Effector memory CD4-positive, alpha-beta T cell (primary cell): ENCODE measurements at places on chromosomes 3 and 15.

DNA sequence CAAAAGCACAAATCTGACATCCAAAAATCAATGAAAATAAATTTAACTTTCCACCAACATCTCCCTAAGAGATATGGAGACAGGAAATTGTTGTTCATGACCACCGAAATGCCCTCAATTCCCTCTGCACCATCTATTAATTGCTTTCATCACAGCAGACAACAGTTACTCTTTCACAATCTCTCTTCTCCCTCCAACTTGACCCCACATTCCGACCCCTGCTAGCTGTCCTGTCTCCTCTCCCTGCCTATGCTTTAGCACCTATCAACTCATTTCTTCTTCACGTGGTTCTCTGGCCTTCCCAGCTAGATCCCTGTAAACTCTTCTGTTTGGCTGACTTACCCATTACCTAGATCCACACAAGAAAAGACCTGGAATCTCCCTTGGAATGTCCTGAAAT, 173.9 kb upstream of the ADAMTS9 start:
- DNase-seq, result no peak
- H3K27ac ChIP-seq, result no peak overlapping the region
- H3K27me3 ChIP-seq, result no peaks in the 10 kb centered on the region
- H3K36me3 ChIP-seq, result no peaks in the 10 kb centered on the region
- no peak overlapping the region for H3K4me3 ChIP-seq

GRCh38 chr3:124352149-124352539, 360.2 kb upstream of the ROPN1 start:
- no peaks in the 10 kb centered on the region for H3K36me3 ChIP-seq
- H3K27ac ChIP-seq, result no peak overlapping the region
- no peak overlapping the region for H3K4me3 ChIP-seq
- H3K4me1 ChIP-seq, result no peaks in the 10 kb centered on the region

DNA sequence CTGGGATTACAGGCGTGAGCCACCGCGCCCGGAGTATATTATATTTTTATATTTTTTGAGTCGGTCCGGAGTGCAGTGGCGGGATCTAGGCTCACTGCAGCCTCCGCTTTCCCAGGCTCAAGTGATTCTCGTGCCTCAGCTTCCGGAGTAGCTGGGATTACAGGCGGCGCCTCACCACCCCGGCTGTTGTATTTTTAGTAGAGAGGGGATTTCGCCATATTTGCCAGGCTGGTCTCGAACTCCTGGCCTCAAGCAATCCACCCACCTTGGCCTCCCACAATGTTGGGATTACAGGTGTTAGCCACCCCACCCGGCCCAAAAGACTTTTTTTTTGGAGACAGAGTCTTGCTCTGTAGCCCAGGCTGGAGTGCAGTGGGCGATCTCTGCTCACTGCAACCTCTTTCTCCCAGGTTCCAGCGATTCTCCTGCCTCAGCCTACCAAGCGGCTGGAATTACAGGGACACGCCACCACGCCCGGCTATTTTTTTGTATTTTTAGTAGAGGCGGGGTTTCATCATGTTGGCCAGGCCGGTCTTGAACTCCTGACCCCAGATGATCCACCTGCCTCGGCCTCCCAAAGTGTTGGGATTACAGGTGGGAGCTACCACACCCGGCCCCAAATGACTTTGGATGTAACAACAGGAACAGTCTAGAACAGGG, 1.0 kb downstream of the ZNF589 start:
- H3K36me3 ChIP-seq, result no peaks in the 10 kb centered on the region
- DNase-seq, result no peak
- peaks cover 7% of the 10 kb centered on the region for H3K4me1 ChIP-seq

DNA sequence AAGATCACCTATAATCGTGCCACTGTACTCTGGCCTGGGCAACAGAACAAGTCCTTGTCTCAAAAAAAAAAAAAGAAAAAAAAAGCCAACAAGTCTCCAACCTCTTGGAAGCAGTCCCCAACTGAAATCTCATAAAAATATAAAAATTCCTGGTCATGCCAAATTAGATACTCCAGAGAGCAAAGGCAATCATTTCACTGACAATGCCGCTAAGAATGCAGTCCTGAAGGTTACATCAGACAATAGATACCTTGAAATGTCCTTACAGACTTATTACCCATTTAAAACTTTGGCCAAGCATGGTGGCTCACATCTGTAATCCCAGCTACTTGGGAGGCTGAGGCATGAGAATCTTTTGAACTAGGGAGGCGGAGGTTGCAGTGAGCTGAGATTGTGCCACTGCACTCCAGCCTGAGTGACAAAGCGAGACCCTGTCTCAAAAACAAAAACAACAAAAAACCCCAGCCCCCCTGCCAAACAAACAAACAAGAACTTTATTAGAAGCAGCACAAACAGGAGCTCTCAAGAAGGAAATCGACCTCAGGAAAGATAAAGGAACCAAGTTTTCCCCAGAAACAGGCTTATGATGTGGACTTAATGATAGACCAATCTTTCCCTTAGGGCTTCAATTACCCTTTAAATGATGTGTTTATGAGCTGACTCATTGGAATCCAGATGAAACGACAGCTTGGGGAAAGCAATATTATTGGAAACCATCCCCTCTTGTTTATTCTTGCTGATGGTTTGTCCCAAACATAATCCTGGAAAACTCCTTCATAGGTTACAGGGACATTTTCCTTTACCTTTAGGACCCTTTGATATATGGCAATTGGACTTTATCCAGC, 53.1 kb upstream of the XCR1 start:
- H3K27me3 ChIP-seq, result no peaks in the 10 kb centered on the region
- DNase-seq, result no peak
- no peak overlapping the region for H3K27ac ChIP-seq
- H3K36me3 ChIP-seq, result no peaks in the 10 kb centered on the region
- no peak overlapping the region for H3K4me3 ChIP-seq
- no peaks in the 10 kb centered on the region for H3K4me1 ChIP-seq

DNA sequence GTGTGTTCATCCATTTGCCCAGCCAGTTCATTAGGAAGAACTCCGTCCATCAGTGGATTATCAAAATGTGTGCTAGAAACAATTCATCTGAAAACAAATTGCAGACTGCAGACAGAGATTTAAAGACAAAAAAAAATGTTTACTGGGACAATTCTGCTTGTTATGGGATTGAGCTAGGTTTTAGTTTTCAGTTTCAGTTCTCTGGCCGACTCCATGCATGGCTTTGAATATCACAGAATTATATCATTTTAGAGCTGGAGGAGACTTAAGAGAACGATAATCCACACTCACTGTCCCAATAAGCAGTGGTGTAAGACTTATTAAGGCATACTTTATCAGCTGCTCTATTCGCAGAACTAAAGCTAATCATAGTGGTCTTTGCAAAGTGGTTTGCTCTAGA, 51.1 kb downstream of the TFG start:
- no peak overlapping the region for H3K27ac ChIP-seq
- no peak overlapping the region for H3K4me3 ChIP-seq
- H3K36me3 ChIP-seq, result no peaks in the 10 kb centered on the region
- no peaks in the 10 kb centered on the region for H3K27me3 ChIP-seq

- H3K4me1 ChIP-seq, result no peaks in the 10 kb centered on the region
- no peak overlapping the region for H3K27ac ChIP-seq
- no peaks in the 10 kb centered on the region for H3K36me3 ChIP-seq
- no peak for DNase-seq
Measured at GRCh38 chr3:41652506-41652905, 309.4 kb downstream of the ULK4 start.

DNA sequence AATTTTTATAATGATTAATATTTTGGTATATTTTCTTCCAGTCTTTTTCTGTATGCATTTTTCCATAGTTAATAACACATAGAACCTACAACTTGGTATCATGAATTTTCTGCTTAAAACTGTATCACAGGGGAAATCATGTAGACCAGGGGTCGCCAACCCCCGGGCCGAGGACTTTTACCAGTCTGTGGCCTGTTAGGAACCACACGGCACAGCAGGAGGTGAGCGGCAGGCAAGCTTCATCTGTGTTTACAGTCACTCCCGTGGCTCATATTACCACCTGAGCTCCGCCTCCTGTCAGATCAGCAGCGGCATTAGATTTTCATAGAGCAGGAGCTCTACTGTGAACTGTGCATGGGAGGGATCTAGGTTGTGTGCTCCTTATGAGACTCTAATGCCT, 54.7 kb downstream of the RPL22L1 start:
- no peak overlapping the region for H3K4me3 ChIP-seq
- H3K36me3 ChIP-seq, result no peaks in the 10 kb centered on the region
- H3K4me1 ChIP-seq, result no peaks in the 10 kb centered on the region

GRCh38 chr3:23574822-23575315, 230.9 kb upstream of the UBE2E1 start:
- no peaks in the 10 kb centered on the region for H3K27me3 ChIP-seq
- H3K27ac ChIP-seq, result no peak overlapping the region
- no peak overlapping the region for H3K4me3 ChIP-seq
- DNase-seq, result no peak

- no peak overlapping the region for H3K4me3 ChIP-seq
- H3K27me3 ChIP-seq, result no peaks in the 10 kb centered on the region
- H3K4me1 ChIP-seq, result no peaks in the 10 kb centered on the region
- no peak overlapping the region for H3K27ac ChIP-seq
- no peak for DNase-seq
- H3K36me3 ChIP-seq, result no peaks in the 10 kb centered on the region
Measured at GRCh38 chr3:356952-357351, 160.4 kb downstream of the CHL1 start.

DNA sequence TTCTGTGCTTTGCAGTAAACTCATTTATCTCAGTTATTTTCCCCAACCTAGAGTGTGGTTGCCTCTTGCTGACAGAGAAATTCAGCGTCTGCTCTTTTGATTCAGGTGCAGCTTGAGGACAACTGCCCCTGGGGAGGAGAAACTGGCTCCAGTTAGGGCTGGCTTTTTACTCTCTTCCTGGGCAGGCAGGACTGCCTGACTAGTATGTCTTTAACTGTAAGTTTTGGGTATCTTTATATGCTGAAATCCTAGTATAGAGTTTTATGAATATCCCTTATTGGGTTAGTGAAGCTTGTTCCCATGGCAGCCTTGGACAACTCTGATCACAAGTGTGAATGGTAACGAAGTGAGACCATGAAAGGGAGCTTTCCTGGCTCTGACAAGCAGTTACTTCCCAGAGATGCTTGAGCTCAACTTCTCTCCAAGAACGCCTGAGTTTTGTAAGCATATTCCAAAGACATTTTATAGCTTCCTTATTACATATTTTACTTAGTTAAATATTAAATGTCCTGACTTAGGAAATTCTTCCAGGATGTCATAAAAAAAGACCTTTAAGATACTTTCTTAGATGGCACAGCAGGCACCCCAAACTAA, 27.1 kb downstream of the CCNB2 start:
- no peaks in the 10 kb centered on the region for H3K36me3 ChIP-seq
- H3K4me3 ChIP-seq, result no peak overlapping the region
- H3K27me3 ChIP-seq, result no peaks in the 10 kb centered on the region

- H3K4me3 ChIP-seq, result no peak overlapping the region
- no peak for DNase-seq
- no peak overlapping the region for H3K27ac ChIP-seq
- no peaks in the 10 kb centered on the region for H3K27me3 ChIP-seq
Measured at GRCh38 chr15:26615927-26616302, 157.0 kb downstream of the GABRB3 start.

DNA sequence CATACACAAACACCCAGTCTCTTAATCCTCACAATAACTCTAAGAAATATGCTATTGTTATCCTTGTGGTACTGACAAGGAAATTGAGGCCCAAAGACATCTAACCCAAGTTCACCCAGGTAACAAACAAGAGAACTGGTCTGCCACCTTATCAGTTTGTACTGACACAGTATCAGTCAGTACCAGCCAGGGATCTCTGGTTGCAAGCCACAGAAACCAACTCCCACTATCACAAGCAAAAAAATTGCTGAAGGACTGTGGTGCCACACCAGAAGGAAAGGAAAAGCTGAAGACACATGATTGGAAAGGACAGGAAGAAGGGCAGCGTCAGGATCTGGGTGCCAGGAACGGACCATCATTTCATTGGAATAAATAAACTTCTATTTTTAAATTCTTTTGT, 63.8 kb upstream of the GLCE start:
- H3K4me3 ChIP-seq, result no peak overlapping the region
- H3K4me1 ChIP-seq, result no peaks in the 10 kb centered on the region
- no peaks in the 10 kb centered on the region for H3K27me3 ChIP-seq
- no peak overlapping the region for H3K27ac ChIP-seq

DNA sequence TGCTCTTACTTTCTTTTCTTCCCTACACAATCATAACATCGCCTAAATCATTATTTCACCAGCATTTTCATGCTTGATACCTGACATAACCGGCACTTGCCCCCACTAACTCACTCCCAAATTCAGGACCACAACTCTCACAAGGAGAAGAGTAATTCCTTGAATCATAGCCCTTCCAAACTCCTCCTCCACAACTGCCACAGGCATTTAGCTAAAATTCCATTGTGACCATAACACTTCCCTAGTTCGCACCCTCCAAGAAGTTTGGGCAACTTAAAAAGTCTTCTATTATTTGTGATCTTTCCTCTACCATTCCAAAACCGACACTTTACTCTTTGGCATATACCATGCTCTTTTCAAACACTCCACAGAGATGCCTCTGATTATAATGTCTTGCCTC, 59.4 kb upstream of the XRN1 start:
- no peak for DNase-seq
- no peak overlapping the region for H3K27ac ChIP-seq
- no peaks in the 10 kb centered on the region for H3K4me1 ChIP-seq
- H3K27me3 ChIP-seq, result no peaks in the 10 kb centered on the region

GRCh38 chr3:6204891-6205290, 656.0 kb upstream of the GRM7 start:
- H3K27ac ChIP-seq, result no peak overlapping the region
- no peak overlapping the region for H3K4me3 ChIP-seq
- H3K36me3 ChIP-seq, result no peaks in the 10 kb centered on the region
- H3K4me1 ChIP-seq, result no peaks in the 10 kb centered on the region
- no peak for DNase-seq

GRCh38 chr3:115819785-115820384, 196.6 kb downstream of the GAP43 start:
- no peak overlapping the region for H3K27ac ChIP-seq
- no peak overlapping the region for H3K4me3 ChIP-seq
- H3K4me1 ChIP-seq, result no peaks in the 10 kb centered on the region
- peak; percentile 29 for DNase-seq
- no peaks in the 10 kb centered on the region for H3K27me3 ChIP-seq

DNA sequence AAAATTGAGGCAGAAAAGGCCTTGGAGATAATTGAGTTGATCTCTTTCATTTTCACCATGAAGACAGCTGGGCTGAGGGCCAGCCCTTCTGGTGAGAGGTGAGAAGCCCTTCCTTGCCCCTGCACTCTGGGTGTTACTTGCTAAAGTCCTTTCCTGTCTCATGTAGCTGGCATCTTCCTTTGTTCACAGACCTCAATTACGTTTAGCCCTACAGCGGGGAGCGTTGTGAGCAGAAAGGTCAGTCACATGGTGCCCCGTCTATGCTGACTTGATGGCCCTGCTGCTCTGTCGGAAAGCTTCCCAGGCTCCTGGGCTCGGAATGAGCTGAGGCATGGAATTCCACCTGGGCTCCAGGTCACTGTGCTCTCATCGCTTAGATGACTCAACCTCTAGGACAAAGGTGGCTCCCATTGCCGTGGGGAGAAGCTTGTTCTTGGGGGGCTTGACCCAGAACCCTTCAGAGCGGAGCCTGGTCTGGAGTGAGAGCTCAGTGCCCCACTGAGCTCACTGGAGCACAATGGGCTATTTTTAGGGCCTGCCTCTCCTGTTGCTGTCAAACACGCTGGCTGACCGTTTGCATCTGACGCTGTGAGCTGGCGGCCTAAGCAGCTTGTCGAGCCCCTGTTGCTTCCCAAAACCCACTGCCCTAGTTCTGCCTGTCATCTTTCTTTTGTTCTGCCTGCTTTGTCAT, 47.0 kb downstream of the RPLP1 start:
- no peak overlapping the region for H3K4me3 ChIP-seq
- no peak overlapping the region for H3K27ac ChIP-seq
- H3K27me3 ChIP-seq, result no peaks in the 10 kb centered on the region
